Lower leg skin (tissue), 4 donors: ENCODE measurements at places on chromosomes 13 and 19. TPM values are rescaled to one million over a fixed set of nuclear protein-coding genes. Genes with fewer than 3 reads are reported as not detected.
A peak's percentile ranks its signal among the peaks of the same experiment; 100 is the strongest.

GRCh38 chr19:38634757-38635482, 12.5 kb upstream of the ACTN4 start:
- peak; percentile 63 for DNase-seq

The NKPD1 gene
- total RNA-seq, result 100 TPM

- DNase-seq, result no peak
These were observed 22.5 kb downstream of the DHRS12 start for GRCh38 chr13:51781246-51782022.

The ZNF358 gene
- 34.9 TPM for total RNA-seq

DNA sequence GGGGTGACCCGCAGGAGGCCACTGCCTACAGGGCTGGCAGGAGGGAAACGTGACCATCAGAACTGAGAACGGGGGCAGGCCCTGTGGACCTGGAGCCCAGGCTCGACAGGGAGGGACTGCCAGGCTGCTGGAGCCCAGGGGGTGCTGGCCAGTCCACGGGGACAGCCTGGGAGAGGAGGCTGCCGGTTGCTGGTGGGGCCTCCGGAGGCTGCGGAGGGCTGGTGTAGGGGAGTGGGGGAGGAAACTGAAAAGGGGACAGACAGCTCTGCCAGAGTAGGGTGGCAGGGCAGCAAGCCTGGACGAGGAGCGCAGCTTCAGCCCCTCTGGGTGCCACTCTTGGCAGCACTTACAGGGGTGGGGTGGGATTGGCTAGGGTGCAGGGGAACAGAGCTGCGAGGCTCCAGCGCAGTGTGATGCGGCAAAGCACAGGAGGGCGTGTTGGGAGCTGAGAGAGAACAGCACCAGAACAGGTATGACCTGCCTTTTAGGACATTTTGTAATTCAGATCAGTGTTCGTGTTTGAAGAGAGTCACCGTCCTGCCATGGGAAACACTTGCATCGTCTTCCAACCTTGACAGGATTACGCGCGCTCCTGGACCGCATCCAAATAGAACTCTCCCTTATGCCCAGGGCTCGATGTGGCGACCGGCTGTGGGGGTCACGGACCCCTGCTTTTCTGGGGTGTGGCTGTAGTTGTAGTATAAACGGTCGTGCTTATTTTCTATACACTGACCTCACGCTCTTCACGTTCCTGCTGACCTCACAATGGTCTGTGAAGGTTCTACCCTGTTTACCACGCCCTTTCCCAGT, 19.9 kb upstream of the ARHGEF7 start:
- DNase-seq, result no peak

The FLT1 gene
- total RNA-seq, result 16.3 TPM

DNA sequence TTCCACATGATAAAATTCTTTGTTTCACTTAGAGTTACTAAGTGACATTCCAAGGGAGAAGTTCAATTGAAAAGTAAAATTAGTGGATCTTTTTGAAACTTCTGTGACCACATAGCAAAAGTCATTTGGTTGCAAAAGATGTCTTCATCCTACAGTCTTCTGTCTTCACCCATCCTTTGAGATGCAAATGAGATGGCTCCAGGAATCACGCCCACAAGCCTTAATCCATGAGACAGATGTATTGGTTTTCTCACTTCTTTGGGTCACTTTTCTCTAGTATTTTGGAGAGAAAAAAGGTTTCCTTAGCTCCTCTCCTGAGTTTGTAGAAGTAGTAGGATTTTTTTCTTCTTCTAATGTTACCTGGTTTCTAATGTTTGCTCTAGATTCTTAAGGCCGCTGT, 259.5 kb upstream of the SLC10A2 start:
- DNase-seq, result no peak

The FAM187B gene
- not detected for total RNA-seq

- peak; percentile 84 for DNase-seq
These were observed 46.5 kb upstream of the RAP2A start for GRCh38 chr13:97387485-97387839.

The PCDH9 gene
- total RNA-seq, result 0.21 TPM

The ZIC5 gene
- total RNA-seq, result not detected

The CYP4F12 gene
- total RNA-seq, result 98.7 TPM

The TMEM221 gene
- not detected for total RNA-seq

DNA sequence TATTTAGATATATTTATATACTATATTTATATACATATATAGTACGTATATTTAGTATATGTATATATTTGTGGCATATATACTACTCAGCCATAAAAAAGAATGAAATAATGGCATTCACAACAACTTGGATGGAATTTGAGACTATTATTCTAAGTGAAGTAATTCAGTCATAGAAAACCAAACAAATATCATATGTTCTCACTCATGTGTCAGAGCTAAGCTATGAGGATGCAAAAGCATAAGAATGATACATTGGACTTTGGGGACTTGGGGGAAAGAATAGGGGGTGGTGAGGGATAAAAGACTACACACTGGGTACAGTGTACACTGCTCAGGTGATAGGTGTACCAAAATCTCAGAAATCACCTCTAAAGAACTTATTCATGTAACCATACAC, 1015.7 kb downstream of the EFNB2 start:
- no peak for DNase-seq

- no peak for DNase-seq
These were observed 14.9 kb upstream of the FEM1A start for GRCh38 chr19:4776436-4777211.

- no peak for DNase-seq
These were observed 632 bp downstream of the MARK4 start for GRCh38 chr19:45251452-45252354.

- DNase-seq, result peak; percentile 81
These were observed 216.4 kb upstream of the SGCG start for GRCh38 chr13:22964245-22964966.

The LRRC8E gene
- total RNA-seq, result 27.3 TPM

The CNN1 gene
- 20.7 TPM for total RNA-seq

- no peak for DNase-seq
These were observed 9.8 kb upstream of the GNA15 start for GRCh38 chr19:3125900-3126524.

GRCh38 chr13:74114641-74115040, 19.6 kb downstream of the KLF12 start:
- DNase-seq, result no peak

DNA sequence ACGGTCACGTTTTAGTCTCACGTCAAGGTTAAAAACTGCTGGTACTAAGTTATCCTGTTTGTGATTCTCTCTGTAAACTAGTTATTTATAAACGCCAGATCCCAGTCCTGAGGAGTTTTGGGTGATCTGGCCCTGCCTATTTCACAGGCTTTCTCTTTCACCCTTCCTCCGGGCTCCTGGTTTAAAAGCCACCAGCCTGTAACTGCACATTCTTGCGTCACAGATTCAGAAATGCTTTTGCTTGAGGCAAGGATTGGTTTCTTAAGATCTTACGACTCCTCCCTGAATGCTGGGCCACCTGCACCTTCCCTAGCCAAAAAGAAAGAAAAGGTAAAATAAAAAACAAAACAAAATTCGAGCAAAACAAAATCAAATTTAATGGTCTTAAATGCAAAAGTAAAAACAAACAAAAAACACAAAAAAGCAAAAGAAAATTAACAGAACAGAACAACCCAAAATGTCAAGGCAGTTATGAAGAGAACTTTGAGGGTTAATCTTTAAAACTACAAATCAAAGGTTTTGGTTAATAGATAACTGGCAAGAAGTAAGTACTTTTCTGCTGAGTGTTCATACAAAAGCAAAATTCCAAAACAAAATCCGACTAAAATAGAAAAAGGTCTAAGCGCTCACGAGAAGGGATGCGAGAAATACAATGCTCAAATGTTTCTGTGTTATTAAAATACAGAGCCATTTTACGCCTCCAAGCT, 18.6 kb upstream of the TIMM44 start:
- no peak for DNase-seq

DNA sequence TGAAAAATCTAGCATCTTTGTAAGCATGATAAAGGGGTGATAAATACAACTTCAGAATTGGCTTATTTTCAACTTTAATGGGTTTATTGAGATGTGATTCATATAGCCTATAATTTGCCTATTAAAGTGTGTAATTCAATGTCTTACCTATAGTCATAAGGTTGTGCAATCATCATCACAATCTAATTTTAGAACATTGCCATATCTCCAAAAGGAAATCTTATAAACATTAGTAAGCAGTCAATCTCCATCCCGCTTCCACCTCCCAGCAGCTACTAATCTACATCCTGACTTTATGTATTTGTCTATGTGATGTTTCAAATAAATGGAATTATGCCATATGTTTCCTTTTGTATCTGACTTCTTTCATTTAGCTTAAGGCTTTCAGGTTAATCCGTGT, 145.2 kb upstream of the KLHL1 start:
- DNase-seq, result no peak

- no peak for DNase-seq
These were observed at the start of gene NLRP5 for GRCh38 chr19:55986487-55986886. Gene NLRP5, plus strand, starts transcription at chr19:55986775.

DNA sequence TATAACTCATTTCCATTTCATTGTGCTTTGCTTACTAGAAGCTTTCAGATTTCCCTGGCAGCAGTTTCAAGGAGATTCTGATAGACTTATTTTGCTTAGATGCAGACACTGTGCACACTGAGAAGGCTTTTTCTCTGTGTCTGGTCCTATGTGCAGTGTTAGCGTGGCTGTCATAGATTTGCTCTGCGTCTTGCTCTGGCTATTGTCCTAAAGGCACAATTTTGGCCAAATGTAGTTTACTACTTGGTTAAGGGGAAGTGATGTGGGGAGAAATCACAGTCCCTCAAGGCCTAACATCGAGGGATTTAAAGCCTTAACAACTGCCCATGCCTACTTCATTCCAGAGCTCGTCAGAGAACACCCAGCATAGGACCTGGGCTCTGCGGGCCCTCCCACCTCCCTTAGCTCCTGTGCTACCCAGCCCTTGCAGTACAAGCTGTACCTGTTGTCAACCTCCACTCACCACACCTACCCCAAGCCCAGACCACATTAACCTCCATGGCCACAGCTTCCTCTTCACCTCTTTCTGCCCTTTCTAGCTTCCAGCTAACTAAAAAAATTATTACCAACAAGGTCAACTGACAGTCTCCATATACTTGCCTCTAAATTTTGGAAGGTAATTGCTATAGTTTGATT, 38.9 kb upstream of the KATNAL1 start:
- no peak for DNase-seq

- no peak for DNase-seq
These were observed 24.4 kb upstream of the MYCBP2 start for GRCh38 chr13:77351315-77351714.

- no peak for DNase-seq
These were observed 278 bp upstream of the ZNF274 start for GRCh38 chr19:58182577-58182988.

DNA sequence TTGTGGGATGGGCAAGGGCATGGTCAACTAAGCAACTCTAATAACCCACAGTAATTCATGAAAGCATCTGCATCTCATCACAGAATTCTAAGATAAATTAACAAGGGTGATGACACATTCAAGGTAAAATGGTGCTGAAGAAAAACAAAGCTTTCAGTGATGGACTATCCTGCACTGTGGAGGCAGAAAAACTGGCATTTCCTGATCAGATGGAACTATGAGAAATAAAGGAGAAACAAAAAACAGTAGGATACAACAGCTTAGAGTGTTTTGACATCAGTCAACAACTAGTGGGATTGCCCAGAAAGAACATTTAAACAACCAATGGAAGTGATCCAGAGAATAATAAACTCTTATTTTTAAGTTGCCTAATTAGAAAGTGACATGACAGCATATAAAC, 327.0 kb downstream of the KLF5 start:
- DNase-seq, result no peak

- DNase-seq, result peak; percentile 61
These were observed 76.9 kb downstream of the ITGBL1 start for GRCh38 chr13:101529422-101529821.

- no peak for DNase-seq
These were observed 613 bp downstream of the ATP13A1 start for GRCh38 chr19:19662871-19663255.

DNA sequence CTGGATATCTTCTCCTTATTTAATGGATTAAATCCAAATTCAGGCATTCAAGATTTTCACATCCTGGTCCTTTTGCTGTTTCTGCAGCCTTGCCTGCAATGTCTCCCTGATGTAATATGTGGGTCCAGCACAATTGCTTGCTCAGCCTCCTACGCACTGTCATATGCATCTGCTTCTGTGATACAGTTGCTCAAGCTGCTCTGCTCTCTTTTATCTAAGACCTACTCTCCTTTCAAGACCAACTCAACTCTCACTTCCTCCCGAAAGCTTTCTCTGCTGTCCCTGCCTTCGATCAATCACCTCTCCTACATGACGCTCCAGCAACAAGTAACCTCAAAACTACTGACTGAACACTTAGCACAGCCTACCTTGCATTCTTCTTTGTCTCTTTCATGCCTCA, 138.2 kb downstream of the DCLK1 start:
- no peak for DNase-seq

DNA sequence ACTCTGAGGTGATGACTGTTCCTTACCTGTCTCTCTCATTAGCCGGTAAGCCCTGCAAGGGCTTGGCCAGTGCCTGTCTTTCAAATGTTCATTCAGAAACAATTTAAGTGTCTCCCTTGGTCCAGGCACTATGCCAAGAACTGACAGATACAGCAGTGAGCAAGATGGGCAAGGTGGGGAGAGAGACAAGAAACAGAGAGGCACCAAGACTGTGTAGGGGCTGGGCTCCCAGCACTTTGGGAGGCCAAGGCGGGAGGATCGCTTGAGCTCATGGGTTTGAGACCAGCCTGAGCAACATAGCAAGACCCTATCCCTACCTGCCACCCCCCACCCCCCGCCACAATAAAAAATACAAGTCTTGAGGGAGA, 1.3 kb upstream of the CCNE1 start:
- DNase-seq, result no peak

GRCh38 chr13:51673165-51673564, 88.9 kb downstream of the WDFY2 start:
- DNase-seq, result no peak

DNA sequence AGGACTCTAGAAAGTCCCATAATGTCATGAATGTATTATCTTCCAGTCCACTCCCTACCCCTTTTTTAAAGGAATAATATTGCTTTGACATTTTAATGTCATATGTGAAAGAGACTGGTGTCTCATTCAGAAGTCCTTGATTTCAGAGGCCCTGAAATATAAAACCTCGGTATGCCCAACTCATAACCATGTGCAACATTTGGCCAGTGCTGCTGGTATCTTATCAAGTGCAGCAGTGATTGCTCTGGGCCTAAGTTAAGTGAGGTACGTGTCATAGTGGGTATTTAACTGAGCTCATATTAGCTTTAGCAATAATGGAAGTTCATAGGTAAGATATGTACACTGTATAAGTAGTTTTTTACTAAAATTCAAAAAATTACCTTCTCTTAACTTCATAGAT, 14.7 kb downstream of the TEX30 start:
- no peak for DNase-seq

The MEIS3 gene
- 4.6 TPM for total RNA-seq

The PRODH2 gene
- not detected for total RNA-seq

The CCNA1 gene
- total RNA-seq, result not detected
